A549 treated with RU486 at 1 μM for 4 hours (cell line): ENCODE measurements at places on chromosomes 1 and 21. TPM values are rescaled to one million over a fixed set of nuclear protein-coding genes. Genes with fewer than 3 reads are reported as not detected.

Gene NPPB
- 0.56 TPM in 1 of 5 replicates, not detected in the others for total RNA-seq

Gene KRTAP11-1
- not detected in 5 replicates for total RNA-seq

Gene TSPEAR
- total RNA-seq = not detected in 5 replicates

Gene CD84
- not detected in 5 replicates for total RNA-seq
